Activated CD4-positive, alpha-beta T cell treated with anti-CD3 and anti-CD28 coated beads, Interleukin-2, amount 50 U/mL, for 24 hours (primary cell): ENCODE measurements at places on chromosomes 4 and X.

DNA sequence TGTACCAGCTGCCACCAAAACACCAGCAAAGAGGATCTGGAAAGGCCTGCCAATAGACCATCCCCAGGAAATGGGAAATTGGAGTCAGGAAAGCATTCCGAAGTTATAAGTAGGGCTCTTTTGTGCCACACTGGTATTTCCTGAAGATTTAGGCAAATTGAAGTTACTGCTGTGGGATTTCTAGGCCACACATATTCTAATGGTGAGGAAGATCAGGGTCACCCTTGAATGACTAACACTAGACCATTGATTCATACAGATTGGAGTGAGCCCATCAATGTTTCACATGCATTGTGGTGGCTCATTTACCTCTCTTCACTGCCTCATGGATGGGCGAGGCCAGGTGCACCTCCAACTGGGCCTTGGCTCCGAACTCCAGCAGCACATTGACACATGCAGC lies 22.6 kb downstream of the ASB11 start:
- DNase-seq = no peak

DNA sequence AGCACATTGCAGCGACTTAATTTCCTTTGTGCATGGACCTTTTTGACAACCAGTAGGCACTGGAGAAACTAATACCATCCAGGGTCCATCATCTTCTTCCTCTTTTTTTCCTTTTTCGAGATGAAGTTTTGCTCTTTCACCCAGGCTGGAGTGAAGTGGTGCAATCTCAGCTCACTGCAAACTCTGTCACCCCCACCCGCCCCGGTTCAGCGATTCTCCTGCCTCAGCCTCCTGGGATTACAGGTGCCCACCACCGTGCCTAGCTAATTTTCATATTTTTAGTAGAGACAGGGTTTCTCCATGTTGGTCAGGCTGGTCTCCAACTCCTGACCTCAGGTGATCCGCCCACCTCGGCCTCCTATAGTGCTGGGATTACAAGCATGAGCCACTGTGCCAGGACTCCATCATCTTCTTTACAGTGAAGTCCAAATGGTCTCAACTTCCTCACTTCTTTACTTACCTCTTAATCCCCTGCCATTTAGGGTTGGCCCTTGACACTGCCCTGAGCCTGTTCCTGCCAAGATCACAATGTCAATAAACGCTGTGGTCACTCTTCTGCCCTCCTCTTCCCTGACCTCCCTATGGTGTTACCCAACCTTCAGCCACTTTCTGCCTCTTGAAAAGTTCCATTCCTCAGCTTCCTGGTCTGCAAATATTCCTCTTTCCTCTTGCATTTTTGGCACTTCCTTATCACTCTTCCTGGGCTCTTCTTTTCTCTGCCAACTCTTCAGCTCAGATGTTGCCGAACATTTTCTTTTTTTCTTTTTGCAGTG lies 119.8 kb upstream of the SLC34A2 start:
- DNase-seq = no peak

GRCh38 chrX:125651426-125651825 lies 331.8 kb downstream of the TEX13C start:
- DNase-seq = no peak

DNA sequence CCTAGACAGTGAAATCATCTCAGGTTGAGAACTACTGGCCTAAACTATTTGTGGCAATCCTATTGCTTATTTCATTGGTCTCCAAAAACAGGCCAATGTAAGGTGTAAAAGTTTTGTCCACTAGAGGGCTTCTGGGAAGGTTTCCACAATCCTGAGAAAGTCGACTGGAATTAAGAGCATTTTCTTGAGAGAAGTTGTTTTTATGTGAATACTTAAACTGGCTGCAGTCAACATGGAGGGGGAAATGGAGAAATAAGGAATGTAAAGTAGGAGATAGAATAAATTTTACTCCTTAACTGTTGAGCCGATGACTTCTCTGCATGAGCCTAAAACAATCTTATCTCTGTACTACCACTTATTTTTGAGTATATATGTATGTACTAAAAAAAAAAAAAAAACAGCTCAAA lies 11.0 kb upstream of the EIF4E start:
- no peak for DNase-seq

DNA sequence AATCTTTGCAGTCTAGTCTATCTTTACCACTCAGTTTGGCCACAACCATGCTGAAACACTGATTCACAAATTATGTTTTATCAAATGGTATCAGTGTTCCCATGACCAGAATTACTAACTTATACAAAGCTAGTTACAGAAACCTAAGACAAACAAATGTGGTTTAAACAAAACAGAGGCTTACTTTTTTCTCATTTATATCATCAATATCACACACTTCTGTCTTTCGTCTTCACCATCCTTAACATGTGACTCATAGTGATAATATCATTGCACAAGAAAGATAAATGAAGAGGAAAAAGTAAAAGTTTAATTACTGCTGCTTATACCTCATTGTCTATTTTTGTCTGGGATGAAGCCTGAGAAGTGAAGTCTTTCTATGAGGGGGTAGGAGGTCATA lies 406.6 kb downstream of the PCDH10 start:
- DNase-seq = no peak

DNA sequence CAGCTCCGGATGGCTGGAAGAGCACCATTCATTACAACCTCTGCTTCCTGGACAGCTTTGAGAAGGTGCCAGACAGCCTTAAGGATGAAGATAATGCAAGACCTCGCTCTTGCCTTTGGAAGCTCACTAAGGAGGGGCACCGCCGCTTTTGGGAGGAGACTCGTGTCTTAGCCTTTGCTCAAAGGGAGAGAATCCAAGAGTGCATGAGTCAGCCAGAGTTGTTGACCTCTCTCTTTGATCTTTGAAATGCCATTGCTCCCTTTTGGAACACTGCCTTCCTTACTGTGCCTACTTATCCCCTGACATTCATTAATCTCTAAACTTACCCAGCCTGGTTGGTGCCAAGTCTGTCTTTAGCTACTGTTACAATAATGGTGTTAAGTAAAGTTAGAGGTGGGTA lies 1.2 kb downstream of the FOXR2 start:
- DNase-seq = no peak

DNA sequence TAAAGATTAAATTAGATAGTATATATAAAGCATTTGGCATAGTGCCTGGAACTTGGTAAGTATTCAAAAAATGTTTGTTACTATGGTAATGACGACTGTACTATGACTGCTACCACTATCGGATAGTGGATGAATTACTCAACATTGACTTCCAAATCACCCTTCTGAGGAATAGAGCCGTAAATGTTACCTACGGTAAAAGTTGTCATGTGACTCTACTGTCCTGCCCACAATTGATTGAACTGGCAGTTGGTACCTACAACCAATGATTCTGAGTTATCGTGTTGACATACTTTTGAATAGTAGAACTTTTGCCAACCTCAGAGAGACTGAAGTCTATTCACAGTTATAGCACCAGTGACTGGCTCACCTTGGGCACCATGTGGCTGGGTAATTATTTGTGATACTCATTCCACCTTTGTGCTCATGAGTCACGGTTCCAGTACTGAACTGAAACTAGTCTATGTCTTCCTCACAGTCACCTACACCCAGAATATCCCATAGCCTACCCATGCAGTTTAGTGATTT lies 185.5 kb upstream of the PITX2 start:
- no peak for DNase-seq

GRCh38 chr4:156981262-156981769 lies 9.7 kb upstream of the PDGFC start:
- DNase-seq = no peak
